ENCODE measurements at places on chromosomes 5 and 9. TPM values are rescaled to one million over a fixed set of nuclear protein-coding genes. Genes with fewer than 3 reads are reported as not detected.
A peak's percentile ranks its signal among the peaks of the same experiment; 100 is the strongest.

MAPK9 gene
- total RNA-seq: 39.5 TPM

FOXD4 gene
- total RNA-seq: 0.54 TPM

GRCh38 chr9:14402583-14402982, 88.6 kb upstream of the NFIB start:
- peaks cover 7% of the 10 kb centered on the region for H3K4me1 ChIP-seq
- no peaks in the 10 kb centered on the region for H3K36me3 ChIP-seq
- no peak overlapping the region for H3K27ac ChIP-seq
- no peak overlapping the region for H3K4me3 ChIP-seq
- no peak for DNase-seq

DNA sequence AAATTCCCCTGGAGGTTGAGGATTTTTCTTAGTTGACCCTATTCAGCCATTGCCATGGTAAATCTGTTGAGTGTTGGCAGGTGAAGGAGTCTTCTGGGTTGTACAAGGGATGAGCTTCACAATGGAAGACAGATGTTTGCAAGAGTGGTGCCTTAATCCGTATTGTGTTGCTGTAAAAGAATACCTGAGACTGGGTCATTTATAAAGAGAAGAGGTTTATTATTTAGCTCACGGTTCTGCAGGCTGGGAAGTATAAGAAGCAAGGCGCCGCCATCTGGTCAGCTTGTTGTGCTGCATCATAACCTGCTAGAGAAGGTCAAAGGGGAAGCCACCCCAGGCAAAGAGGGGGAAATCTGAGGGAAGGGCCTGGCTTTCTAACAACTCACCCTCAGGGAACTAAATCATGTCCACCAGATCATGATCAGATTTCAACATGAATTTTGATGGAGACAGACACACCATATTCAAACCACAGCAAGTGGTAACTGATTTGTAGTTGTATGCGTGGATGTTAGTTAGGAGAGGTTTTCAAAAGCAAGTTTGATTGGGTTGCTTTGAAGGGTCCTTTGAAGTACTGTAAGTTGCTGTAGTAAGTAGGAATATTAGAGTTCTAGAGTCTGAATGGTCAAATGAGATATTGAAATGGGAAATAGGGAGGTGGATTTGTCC, 2.5 kb downstream of the TNPO1 start:
- H3K27ac ChIP-seq: peak overlapping the region; percentile 38
- H3K36me3 ChIP-seq: no peaks in the 10 kb centered on the region
- peak overlapping the region; percentile 100 for H3K4me3 ChIP-seq
- peak; percentile 44 for DNase-seq
- no peaks in the 10 kb centered on the region for H3K27me3 ChIP-seq

- H3K27ac ChIP-seq: no peak overlapping the region
- no peaks in the 10 kb centered on the region for H3K36me3 ChIP-seq
- peaks cover 86% of the 10 kb centered on the region for H3K27me3 ChIP-seq
- H3K4me3 ChIP-seq: no peak overlapping the region
These were observed 553 bp upstream of the FOXB2 start for GRCh38 chr9:77018969-77019235.

DNA sequence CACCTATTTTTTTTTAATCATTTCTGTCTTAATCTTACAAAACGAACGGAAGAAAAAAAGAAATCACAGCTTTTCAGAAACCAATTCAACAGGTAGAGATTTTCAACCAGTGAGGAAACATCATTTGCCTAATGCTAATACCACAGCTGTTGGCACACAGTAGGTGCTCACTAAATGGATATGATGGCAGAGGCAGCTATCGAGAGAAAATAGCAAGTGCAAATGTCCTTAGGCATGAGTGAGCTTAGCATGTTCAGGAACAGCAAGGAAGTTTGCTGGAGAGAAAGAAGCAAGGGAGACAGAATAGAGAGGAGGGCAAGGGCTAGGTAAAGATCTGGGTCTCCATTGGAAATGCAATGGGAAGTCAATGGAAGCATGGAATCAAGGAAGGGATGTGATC, 49.2 kb downstream of the CEMIP2 start:
- no peaks in the 10 kb centered on the region for H3K27me3 ChIP-seq
- peaks cover 43% of the 10 kb centered on the region for H3K36me3 ChIP-seq
- H3K27ac ChIP-seq: 0 out of 2 replicates have a peak overlapping the region, but pooled peaks have one; percentile 65

DNA sequence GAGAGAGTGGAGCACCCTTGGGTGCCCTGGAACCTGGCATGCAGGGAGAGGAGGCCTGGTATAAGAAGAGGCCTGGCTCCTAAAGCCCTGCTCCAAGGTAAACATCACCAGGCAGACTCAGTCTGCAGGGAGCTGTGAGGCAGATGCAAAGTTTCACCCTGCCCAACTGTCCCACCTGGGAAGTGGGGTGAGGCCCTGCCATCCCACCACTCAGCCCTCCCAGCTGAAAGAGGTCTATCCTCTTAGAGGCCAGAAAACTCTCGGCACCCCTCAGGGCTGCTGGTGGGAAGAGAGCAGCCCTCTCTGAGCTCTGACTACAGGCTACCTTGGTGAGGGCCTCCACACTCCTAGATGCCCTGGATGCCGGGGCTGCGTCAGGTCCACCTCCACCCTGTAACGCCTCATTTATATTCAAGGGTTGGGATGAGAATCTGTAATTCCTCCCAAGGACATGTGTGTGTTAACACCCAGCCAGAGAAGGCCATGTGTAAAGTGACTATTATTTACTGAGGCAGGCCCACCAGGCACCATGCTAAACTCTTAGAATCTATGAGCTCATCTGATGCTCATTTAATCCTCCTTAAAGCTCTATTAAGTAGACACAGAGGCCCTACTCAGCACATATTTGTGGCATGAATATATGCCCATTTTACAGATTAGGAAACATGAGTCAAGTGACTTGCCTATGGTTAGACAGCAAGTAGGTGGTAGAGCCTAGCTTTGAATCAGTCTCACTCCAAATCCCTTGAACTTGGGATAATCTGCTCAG, 205.9 kb downstream of the FSTL4 start:
- no peaks in the 10 kb centered on the region for H3K4me1 ChIP-seq
- no peak overlapping the region for H3K27ac ChIP-seq
- H3K36me3 ChIP-seq: no peaks in the 10 kb centered on the region

GRCh38 chr5:83092619-83093018, 15.3 kb downstream of the XRCC4 start:
- peaks cover 25% of the 10 kb centered on the region for H3K36me3 ChIP-seq
- H3K27ac ChIP-seq: no peak overlapping the region
- no peak for DNase-seq
- H3K27me3 ChIP-seq: no peaks in the 10 kb centered on the region
- no peak overlapping the region for H3K4me3 ChIP-seq
- peaks cover 28% of the 10 kb centered on the region for H3K4me1 ChIP-seq

Data from HFFc6 (cell line).